Activated T-cell treated with anti-CD3 and anti-CD28 coated beads for 48 hours (primary cell): ENCODE measurements at places on chromosomes 7 and 10.

DNA sequence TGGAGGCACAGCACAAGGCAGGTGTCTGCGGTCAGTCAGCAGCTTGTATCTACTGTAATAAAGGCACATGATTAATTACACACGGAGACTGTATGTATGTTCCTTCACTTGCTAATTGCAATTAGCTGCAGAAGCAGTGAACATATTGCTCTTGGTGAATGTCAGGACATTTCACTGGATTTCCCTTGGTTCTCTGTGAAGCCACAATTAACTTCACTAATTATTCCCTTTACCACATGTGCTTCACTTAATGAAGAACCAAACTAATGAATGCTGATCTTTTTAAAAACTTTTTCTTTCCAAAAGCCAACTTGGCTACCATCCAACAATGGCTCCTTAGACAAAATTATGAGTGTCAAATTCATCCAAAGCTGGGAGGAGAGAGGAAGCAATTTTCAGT lies 290.7 kb downstream of the ADRA2A start:
- DNase-seq: no peak

DNA sequence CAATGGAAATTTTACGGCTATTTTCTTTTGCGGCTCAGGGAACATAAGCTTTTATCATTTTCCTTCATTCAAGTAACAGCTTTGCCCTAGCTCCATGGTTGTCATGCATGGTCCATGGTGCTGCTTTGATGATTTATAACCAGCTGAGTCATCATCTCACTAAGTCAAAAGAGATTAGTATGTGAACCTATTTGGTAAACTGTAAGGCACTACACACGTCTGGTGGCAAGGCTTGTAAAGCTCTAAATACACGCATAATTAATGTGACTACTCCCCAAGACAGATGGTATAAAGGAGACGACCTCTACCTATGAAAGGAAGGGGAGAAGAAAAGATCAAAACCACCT lies 340.2 kb downstream of the KCNMA1 start:
- DNase-seq: no peak

DNA sequence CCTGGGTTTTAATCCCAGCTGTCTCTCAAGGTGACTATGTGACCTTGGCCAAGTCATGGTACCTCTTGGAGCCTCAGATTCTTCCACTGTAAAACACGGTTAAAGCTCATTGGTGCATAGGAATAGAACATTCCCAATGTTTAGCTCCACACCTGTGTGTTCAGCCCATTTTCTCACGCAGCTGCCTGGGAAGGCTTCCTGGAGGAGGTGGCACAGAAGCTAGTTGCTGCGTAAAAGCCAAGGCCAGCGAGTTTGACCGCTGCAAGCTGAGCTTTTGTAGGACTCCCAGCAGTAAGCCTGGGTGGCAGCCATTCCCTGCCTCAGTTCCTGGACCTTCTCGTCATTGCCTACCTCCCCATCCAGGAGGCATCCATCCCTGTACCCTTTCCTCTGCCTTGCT lies 326.6 kb downstream of the RPS24 start:
- DNase-seq: no peak

DNA sequence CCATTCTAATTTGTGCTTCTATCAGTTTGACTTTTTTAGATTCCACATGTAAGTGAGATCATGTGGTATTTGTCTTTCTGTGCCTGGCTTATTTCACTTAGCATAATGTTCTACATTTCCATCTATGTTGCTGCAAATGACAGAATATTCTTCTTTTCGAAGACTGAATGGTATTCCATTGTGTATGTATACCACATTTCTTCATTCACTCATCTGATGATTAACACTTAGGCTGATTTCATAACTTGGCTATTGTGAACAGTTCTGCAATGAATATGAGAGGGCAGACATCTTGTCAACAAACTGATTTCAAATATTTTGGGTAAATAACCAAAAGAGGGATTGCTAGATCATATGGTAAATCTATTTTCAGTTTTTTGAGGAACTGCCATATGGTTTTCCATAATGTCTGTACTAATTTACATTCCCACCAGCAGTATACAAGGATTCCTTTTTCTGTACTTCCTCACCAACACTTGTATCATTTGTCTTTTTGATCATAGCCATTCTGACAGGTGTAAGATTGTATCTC lies 52.9 kb downstream of the ZNF22 start:
- DNase-seq: no peak

GRCh38 chr10:48765527-48765926 lies 80.9 kb downstream of the WDFY4 start:
- no peak for DNase-seq

GRCh38 chr10:101572785-101573184 lies 15.3 kb downstream of the POLL start:
- DNase-seq: no peak

DNA sequence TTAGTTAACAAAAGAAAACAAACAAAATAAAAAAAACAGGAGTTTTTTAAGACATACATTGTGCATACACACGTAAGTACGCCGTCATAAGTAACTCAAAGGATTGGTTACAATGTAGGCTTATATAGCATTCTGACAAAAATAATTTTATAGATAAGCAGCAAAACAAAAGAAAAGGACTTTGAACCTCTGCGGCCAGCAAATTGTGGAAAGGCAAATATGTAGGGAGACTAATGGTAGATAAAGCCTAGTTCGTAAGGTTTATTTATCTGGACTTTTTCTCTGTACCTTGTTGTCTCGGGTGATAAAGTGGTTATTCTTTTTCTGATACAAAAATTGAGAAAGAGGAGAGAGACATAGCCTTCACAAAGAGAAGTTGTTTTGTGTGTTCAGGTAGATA lies 891.9 kb downstream of the CNTNAP2 start:
- DNase-seq: no peak

DNA sequence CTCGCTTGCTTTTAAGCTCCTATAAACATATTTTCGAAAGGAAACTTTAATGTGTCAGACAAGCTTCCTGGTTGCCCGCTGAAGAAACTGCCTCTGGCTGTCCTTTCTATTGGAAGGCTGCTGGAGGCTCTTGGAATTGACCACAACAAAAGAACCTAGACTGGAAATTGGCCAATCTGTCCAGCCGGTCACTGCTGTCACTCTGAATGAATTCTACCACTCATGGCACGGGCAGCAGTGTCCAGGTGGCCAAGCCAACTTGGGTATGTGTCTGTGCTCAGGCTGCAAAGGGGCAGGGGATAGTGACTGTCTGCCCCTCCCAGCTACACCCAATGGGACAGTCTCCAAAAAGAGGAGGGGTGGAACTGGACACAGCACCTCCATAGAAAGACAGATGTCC lies 57.6 kb downstream of the CDH23 start:
- DNase-seq: no peak

DNA sequence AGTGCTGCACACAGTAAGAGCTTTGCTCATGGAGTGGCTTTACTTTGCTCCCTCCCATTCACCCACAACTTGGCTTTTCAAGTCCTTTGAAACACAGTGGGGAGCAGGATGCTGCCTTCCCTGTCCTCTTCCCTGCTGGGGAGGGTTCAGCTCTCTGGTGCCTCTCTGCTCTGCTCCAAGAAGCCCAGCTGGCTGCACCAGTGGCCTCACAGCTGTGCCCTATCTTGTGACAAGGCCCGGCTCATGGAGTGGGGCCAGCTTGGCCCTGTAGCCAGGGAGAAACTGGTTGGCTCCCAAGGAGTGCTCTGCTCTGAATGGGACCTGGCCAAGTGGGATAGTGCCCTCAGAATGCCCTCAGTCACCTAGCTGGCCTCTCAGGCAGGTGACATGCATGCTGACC lies 212.3 kb upstream of the ZMIZ1 start:
- no peak for DNase-seq

- peak; percentile 11 for DNase-seq
Measured at GRCh38 chr10:86047588-86047987, 319.0 kb downstream of the GRID1 start.

GRCh38 chr10:125264757-125265578 lies 104.6 kb upstream of the CTBP2 start:
- no peak for DNase-seq

DNA sequence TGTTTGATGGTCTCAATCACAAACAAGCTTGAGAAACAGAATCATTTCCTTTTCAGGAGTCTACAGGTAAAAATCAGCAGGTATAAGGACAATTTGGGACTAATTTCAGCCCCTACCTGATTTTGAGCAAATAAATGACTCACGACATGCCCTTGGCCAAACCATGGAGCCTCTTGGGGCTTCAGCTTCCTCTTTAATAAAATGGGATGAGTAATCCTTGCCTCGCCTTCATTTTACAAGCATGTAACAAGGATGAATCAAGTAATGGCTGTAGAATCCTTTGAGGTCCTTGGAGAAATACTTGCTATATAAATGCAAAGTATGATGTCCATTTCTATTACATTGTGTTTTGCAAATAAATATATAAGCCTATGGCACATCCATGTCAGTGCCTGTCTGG lies 212.8 kb upstream of the PODXL start:
- no peak for DNase-seq

- no peak for DNase-seq
Measured at GRCh38 chr10:86755454-86755739, 1.0 kb upstream of the BMPR1A start.

- no peak for DNase-seq
Measured at GRCh38 chr10:110437351-110437605, 60.4 kb upstream of the DUSP5 start.

- no peak for DNase-seq
Measured at GRCh38 chr7:31493714-31494181, 20.1 kb upstream of the ITPRID1 start.

DNA sequence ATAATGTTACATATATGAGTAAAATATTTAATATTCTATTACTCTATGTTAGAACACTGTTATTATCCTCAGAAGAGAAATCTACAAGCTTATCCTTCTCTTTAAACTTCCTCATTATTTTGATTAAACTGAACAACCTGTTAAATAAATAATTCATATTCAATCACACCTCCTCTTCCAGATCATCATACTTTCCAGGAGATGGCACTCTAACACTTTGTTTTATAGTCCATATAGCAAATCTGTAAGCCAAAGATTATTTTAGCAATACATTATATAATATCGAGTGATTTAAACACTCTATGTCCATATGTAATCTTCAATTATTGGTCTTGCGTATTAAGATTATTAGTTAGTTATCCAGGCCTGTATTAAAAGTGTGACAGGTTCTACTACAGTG lies 694.1 kb downstream of the ANKRD7 start:
- DNase-seq: no peak

DNA sequence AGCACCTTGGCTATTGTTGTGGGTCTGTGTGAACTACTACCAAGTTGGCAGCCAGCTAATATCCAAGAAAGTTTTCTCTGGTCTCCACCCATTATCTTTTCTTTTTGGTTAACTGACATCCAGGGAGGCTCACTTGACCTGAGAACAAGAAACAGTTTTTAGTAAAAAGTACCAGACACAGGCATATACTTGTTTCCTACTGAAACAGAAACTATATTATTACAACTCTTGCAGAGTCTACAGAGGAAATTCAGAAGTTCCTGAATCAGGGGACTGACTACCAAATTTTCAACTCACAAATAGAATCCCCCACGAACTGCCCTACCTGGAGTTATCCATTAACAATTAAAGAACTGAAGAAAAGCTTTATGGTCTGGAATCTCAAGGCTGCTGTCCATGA lies 168.9 kb downstream of the KCND2 start:
- DNase-seq: no peak

- DNase-seq: no peak
Measured at GRCh38 chr7:4806983-4807597, 31.7 kb downstream of the AP5Z1 start.

DNA sequence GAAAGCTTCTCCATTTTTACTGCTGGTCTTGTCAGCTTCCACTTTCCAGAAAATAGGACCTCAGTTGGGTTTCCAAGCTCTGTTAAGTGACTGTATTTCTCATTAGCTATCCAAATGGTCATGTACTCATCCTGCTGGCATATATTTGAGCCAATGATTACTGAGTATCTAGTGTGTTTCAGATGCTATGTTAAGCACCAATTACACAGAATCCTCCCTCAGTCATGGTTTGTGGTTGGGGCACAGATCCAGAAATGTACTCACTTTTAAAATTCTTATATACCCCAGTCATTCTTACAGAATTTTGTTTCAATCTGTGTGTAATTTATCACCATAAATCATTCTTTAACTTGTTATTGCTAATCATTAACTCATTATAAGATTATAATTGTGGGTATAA lies 362.3 kb upstream of the MTPN start:
- DNase-seq: no peak

- DNase-seq: no peak
Measured at GRCh38 chr7:128202287-128202957, 38.7 kb upstream of the LEP start.

GRCh38 chr10:58352956-58353610 lies 18.3 kb downstream of the UBE2D1 start:
- DNase-seq: no peak

GRCh38 chr7:126972571-126972970 lies 280.2 kb downstream of the GRM8 start:
- no peak for DNase-seq

DNA sequence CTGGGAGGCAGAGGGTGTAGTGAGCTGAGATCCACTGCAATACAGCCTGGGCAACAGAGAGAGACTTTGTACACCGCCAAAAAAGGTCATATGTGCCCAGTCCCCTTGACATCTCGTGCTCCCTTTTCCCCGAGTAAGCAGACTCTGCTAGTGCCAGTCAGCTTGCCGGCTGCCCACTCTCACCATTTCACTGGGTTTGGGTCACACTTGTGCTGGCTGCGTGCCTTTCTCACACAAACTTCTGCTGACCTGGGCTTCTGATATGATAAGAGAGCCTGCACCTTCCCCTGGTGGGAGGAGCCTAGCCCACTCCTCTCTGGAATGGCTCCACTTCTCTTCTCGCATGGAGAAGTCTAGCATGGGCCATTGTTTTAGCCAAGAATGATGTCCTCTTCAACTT lies 53.4 kb downstream of the MPP7 start:
- DNase-seq: no peak

- DNase-seq: no peak
Measured at GRCh38 chr7:137091396-137091795, 222.9 kb downstream of the CHRM2 start.

GRCh38 chr10:117441361-117441760 lies 66.1 kb upstream of the PDZD8 start:
- DNase-seq: no peak

DNA sequence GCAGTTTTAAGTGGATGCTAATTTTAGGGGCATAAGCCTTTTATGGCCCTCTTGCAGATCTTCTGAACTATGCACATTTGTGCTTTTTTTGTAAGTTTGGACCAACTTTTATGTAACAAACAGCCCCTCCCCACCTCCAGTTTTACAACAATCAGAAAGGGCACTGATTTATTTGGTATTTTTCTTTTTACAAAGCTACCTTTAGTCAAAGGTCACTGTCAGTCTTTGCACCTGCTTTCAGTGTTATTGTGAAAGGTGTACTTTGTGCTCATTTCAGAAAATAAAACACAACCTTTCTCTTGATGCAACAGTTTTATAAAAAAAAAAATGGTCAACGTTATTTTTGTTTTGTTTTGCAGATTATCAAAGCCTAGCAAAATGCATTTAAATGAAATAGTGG lies 39.2 kb downstream of the MPLKIP start:
- DNase-seq: no peak

GRCh38 chr7:36084485-36085091 lies 68.5 kb upstream of the EEPD1 start:
- no peak for DNase-seq

DNA sequence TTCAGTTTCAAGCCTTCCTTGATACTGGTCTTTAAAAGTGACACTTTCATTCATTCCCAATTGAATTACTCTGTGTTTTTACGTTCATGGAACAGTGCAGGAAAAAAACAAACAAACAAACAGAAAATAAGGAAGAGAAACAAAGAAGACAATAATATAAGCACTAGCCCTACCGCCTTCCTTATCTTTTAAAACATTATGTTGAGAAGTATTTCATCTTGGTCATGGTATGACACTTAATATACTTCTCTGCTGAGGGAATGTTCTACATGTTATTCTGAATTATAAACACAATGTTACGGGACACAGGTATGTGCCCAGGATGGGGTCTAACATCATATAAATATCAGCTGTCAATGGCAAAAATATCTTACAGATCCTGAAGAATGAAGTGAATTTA lies 176.7 kb downstream of the SFMBT2 start:
- no peak for DNase-seq
